ENCODE measurements at places on chromosomes 2 and 18.
A peak's percentile ranks its signal among the peaks of the same experiment; 100 is the strongest.

DNA sequence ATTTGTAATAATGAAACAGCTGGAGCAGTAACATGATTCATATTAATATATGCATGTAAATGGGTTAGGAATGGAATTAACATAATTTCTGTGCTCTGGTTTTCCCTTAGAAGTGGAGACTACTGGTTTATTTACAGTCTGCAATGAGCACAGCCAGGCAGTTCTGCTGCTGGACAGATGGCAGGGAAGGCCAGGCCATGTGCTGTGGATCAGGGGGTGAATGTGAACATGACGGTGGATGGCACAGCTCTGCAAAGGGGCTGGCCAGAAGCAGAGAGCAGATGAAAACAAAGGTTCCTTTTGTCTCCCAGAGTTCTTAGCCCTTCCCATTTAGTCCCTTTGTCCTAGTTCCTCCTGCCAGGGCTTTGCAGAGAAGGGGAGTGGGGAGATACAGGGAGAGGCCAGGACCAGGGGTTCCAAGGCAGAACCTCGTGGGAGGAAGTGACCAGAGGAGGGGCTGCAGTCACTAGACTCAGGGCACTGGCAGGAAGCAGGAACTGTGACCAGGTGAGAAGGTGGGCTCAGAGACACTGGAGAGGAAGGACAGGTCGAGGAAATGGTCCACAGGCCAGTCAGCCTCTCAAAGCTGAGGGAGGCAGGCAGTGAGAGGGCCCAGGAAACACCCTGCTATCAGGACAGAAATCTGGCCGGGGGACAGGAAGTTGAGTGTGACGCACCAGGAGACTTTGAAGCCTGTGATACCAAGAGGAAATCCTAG is 112.9 kb upstream of the ATP8B1 start:
- DNase-seq, result peak; percentile 19

DNA sequence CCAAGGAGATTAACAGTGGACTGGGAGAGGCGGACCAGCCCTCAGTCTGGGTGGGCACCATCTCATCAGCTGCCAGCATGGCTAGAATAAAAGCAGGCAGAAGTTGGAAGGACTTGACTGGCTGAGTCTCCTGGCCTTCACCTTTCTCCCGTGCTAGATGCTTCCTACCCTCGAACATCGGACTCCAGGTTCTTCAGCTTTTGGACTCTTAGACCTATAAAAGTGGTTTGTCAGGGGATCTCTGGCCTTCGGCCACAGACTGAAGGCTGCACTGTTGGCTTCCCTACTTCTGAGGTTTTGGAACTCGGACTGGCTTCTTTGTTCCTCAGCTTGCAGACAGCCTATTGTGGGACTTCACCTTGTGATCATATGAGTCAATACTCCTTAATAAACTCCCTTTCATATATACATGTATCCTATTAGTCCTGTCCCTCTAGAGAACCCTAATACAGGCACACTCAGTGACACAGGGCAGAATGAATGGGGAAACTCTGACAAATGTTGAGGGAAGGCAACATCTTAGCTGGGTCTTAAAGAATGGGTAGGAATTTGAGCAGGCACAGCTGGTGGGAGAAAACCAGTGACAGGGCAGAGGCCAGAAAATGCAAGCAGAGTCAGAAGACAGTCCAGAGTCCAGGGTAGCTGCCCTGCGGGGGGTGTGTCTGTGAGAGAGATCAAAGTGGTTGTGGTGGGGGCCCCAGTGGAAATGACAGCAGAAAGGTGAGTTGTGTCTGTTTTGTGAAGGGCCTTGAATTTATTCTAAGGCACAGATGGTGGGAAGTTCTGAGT is 108.1 kb upstream of the CD302 start:
- DNase-seq, result no peak

DNA sequence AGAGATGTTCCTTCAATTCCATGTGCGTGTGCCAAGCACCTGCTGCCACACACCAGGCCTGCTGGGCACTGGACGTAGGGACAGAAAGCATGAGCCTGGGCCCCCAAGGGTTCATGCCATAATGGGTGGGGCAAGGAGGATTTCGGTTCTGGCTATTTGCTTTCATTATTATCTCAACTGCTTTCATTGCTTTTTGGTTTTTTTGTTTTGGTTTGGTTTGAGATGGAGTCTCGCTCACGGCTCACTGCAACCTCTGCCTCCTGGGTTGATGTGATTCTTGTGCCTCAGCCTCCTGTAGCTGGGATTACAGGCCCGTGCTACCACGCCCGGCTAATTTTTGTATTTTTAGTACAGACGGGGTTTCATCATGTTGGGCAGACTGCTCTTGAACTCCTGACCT is 57.2 kb downstream of the SF3B1 start:
- no peak for DNase-seq

GRCh38 chr18:58264840-58265239 is 220.8 kb downstream of the NEDD4L start:
- no peak for DNase-seq

- DNase-seq, result no peak
Measured at GRCh38 chr2:3727397-3728045, 24.1 kb downstream of the DCDC2C start.

DNA sequence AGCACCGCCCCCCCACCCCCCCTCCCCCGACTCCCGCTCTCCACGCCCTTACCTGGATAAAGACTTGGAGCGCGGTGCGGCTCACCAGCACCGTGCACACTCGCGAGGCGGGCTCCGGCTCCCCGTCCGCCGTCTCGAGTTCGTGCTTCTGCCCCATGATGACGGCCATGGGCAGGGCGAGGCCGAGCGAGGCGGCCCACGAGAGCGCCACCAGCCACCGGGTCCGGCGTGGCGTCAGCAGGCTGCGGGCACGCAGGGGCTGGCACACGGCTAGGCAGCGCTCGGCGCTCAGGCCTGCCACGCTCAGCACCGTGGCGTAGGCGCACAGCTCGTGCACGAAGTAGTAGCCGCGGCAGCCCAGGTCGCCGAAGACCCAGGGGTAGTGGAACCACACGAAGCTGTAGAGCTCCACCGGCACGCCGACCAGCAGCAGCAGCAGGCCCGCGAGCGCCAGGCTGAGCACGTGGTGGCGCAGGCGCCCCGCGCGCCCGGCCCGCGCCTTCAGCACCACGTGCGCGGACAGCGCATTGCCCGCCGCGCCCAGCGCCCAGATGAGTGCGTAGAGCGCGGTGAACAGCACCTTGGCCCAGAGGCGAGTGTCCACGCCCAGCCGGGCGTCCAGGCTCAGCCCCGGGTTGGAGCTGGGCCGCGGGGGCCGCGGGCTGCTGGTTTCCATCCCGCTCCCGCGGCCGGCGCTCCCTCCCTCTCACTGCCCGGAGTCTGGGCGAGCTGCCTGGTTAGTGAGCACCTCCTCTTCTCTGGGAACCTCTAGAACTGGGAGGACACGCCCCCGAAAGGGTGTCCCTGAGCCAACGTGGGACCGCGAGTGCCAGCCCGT is at the start of gene NTSR2:
TSS of gene NTSR2 (minus strand) at position 742 of the 838 bp plus-strand sequence. CDS start at position 676, 66 bp downstream.
- DNase-seq, result peak; percentile 76

- no peak for DNase-seq
Measured at GRCh38 chr2:190693533-190694232, 44.8 kb downstream of the NAB1 start.

DNA sequence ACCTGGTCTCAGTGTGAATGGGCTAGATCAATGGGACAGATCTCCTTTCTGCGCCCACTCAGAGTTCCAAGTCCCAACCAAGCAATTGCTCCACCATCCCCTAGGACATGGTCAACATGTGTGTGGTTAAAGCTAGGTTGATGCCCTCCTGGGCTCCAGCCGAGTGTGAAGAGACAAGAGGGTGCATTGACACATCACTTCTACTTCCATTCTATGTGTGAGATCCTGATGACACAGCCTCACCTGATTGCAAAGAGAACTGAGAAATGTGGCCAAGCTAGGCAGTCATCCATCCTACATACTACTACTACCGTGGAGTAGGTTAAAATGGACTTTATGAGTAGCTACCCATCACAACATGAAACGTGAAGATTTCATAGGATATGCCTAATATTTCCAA is 106.8 kb downstream of the NCKAP5 start:
- no peak for DNase-seq

- no peak for DNase-seq
Measured at GRCh38 chr2:46065152-46065551, 232.1 kb upstream of the EPAS1 start.

GRCh38 chr2:44242904-44243303 is 32.4 kb upstream of the SLC3A1 start:
- no peak for DNase-seq

DNA sequence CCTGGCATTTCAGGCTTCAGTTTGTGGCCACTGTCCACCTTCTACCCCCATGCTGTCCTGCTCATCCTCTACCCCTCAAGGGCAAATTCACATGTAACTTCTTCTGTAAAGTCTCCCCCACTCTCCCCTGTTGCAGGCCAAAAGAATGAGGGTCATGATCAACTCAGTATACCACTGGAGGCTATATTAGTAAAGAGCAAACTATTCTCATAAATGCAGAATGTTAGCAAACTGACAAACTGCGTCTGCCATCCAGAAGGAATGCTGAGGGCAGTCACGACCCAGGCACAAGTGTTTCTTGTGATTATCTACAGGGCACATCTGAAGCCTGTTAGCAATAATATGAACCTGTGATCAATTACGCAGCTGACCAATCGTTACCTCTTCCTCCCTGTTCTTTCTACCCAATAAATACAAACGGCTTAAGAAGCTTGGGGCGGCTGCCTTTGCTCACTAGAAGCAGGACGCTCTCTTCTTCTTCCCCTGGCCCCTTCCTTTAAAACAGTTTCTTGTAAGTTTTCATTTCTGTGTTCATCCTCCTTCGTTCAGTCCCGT is 58.3 kb downstream of the SEPTIN10 start:
- DNase-seq, result no peak

- no peak for DNase-seq
Measured at GRCh38 chr2:85257359-85257969, 70.3 kb downstream of the TGOLN2 start.

GRCh38 chr18:21300908-21301200 is 58.8 kb downstream of the GREB1L start:
- DNase-seq, result no peak

GRCh38 chr2:161122772-161123530 is 37.3 kb upstream of the TANK start:
- DNase-seq, result no peak

DNA sequence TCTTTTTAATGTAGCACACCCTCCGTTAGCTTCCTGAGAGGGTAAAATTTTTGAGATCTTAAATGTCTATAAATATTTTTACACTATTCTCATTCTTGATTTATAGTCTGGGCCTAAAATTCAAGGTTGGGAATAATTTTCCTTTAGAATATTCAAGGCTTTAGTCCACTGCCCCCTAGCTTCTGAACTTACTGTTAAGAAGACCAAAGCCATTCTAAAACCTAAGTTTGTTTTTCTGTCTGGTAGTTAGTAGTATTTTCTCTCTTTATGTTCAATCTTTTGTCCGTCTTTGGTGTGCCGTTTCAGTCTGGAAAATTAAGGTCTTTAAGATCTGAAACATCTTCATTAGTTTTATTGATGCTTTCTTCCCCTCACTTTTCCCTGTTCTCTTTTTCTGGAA is 14.5 kb downstream of the OSBPL6 start:
- DNase-seq, result no peak

GRCh38 chr18:44065206-44065605 is 615.5 kb upstream of the SETBP1 start:
- DNase-seq, result no peak

- no peak for DNase-seq
Measured at GRCh38 chr2:118861731-118862130, 14.3 kb upstream of the EN1 start.

Data from hindlimb muscle (tissue), 1 donor.